ENCODE measurements at places on chromosomes 3 and 15.

- no peak for DNase-seq
Measured at GRCh38 chr3:37082317-37082716, 89.0 kb downstream of the MLH1 start.

DNA sequence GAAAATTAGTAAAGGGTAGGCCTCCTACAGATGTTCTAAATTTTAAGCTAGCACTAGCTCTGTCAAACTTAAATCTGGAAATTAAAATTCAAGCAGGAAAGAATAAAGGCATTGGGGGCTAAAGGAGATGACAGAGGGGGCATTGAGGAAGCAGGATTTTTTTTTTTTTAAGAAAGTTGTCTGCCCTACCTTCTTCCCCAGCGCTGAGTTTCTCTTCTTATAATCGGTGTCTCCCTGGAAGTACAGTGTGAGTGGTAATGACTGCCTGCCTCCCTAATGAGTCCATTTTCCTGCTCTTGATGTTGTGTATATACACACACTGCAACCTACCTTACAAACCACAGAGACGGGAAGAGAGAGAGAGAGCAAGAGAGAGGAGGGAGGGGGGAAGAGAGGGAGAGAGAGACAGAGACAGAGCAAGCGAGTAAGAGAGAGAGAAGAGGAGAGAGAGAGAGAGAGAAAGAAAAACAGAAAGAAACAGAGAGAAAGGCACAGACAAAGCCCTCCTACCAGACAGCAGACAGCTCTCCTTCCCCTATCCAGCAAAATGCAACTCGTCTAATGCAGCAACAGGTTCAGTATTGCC lies 47.0 kb downstream of the ZBTB20 start:
- peak; percentile 71 for DNase-seq

DNA sequence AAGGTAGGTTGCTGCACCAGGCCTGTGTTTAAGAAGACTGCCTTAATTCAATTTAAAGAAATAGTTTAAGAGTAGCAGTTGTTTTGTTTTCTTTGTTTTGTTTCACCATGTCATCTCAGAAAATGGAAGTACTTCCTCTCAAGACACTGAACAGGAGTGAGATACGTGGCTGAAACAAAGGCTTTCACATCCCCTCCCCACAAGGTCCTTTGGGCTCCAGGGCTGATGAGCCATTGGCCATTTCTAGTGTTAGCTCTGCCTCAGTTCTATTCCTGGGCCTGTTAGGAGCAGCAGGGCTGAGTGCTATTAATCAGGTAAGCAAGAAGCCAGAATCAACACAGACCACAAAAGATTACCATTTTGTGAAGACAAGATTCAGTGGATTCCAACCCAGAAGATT lies 132.8 kb downstream of the KCNAB1 start:
- DNase-seq: no peak

DNA sequence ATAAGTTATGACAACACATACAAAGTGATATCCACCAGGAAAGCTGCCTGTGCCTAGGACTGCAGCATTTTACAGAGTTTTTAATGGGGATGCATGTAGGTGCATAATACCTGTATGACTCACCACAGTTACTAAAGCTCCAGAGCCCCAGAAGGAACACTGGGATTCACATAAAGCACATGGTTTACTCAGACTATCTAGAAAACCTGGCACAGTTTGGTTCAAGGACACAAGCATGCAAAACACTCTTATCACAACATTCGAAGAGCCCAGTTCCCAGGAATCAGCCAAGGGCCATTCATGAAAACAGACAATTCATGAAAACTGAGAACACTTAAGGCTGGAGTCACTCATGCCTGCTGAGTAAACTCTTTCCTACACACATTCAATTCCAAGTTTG lies 261.0 kb downstream of the PYDC2 start:
- no peak for DNase-seq

DNA sequence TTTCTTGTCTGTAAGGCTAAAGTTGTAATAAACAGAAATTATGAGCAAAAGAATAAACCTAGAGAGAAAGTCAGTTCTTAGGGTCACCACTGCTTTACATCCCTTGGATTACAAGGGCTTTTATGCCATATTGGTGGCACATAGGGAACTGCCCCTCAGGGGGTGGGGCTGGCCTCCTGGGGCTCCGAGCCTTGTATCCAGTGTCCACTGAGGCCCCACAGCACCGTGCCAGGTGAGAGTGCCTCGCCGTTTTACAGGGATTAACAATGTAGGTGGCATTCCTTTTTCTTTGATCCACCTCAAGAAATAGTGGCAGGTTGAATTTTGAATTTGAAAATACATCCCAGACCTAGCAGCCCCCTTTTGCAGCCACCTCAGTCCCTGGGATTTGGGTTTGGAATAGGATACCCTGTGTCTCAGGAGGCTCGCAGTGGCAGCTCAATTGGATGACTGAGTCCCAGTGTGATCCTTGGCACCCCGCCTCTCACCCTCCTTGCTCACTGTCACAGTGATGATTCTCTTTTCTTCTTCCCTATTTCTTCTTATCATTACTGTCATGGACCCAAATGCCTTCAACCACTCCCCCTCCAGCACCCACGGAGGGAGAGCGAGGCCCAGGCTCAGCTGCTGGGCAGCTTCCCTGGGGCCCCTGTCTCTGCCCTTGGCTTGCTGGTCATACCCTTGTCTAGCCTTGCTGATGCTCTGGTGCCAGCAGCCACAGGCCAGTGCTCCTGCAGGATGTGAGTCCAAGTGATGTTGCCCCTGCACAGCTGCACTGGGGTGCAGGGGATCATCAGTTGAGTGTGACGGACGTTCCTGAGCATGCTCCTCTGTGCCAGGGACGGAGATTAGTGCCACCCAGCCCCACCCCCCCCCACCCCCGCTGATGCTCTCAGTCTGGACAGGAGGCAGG lies 137.9 kb downstream of the DNAJB8 start:
- DNase-seq: no peak

- no peak for DNase-seq
Measured at GRCh38 chr3:192880313-192880712, 37.3 kb downstream of the MB21D2 start.

DNA sequence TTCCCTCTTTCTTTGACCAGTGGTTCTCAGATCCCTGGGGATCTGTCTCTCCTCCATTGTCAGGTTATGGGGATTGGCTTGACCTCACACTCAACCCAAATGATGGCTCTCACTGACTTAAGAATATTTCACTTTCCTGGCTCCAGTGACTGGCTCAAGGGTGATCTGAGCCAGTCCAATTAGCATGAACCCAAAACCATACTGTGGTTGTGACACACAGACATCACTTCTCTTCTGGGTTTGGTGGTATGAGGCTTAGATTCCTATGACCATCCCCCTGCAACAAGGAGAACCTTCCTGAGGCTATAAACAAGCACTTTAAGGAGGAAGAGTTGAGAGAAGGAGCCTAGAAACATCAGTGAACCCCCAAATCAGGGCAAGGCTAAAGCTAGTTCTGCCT lies 85.8 kb downstream of the KCNAB1 start:
- DNase-seq: no peak

DNA sequence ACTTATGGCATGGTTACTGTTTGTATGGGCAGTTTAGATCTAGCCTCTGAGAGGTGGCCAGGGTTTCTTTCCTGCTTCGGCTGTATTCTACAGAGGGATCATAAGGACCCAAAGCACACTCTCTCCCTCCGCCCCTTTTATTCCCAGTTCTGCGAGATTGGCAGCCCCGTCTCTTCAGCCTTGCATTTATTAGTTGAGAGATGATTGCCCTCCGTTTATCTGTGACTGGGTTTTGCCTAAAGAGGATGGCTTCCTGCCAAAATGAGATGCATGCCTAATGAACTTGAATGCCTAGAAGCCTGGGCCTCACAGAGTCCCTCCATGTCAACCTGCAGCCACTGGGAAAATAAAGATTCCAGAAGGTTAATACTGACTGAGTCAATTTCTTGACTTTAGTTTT lies 97.1 kb upstream of the CHL1 start:
- no peak for DNase-seq

- DNase-seq: no peak
Measured at GRCh38 chr3:141499284-141499683, 12.5 kb downstream of the RASA2 start.

DNA sequence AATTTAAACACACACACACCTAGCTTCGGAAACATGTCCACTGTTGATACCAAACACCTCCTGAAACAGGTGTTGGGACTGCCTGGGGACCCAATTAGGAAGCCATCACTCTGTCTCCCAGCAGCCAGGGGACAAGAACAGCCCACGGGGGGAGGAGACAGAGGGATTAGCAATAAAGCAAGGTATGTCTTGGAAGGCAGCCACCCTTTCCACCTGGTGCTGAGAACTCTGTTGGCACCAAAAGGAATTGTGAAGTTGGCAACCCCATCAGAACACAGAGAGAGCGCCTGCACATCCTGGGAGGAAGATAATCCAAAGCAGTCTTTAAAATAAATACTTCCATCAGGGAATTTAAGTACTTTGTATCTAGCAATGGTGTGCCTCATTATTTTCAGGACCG lies 111.0 kb downstream of the ADAMTS17 start:
- no peak for DNase-seq

GRCh38 chr15:48636511-48636910 lies 9.0 kb downstream of the FBN1 start:
- DNase-seq: no peak

DNA sequence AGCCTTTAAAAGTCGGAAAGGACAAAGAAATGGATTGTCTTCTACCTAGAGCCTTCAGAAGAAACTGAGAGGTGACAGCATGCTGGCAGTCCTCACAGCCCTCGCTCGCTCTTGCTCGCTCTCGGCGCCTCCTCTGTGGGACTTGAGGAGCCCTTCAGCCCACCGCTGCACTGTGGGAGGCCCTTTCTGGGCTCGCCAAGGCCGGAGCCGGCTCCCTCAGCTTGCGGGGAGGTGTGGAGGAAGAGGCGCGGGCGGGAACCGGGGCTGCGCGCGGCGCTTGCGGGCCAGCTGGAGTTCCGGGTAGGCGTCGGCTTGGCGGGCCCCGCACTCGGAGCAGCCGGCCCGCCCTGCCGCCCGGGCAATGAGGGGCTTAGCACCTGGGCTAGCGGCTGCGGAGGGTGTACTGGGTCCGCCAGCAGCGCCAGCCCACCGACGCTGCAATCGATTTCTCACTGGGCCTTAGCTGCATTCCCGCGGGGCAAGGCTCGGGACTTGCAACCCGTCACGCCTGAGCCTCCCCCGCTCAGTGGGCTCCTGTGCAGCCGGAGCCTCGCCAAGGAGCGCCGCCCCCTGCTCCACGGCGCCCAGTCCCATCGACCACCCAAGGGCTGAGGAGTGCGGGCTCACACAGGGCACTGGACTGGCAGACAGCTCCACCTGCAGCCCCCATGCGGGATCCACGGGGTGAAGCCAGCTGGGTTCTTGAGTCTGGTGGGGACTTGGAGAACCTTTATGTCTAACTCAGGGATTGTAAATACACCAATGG lies 953.8 kb upstream of the GBE1 start:
- no peak for DNase-seq

DNA sequence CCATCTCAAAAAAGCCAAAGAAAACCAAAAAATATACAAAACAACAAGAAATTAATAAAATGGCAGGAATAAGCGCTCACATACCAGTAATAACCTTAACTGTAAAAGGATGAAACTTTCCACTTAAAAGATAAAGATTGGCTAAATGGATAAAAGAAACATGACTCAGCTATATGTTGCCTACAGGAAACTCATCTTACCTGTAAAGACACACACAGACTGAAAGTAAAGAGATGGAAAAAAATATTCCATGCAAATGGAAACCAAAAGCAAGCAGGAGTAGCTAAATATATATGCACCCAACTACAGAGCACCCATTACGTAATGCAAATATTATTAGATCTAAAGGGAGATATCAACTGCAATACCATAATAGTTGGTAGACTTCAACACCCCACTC lies 49.7 kb downstream of the ADAM10 start:
- DNase-seq: no peak

GRCh38 chr15:59295261-59296001 lies 77.2 kb downstream of the MYO1E start:
- no peak for DNase-seq

DNA sequence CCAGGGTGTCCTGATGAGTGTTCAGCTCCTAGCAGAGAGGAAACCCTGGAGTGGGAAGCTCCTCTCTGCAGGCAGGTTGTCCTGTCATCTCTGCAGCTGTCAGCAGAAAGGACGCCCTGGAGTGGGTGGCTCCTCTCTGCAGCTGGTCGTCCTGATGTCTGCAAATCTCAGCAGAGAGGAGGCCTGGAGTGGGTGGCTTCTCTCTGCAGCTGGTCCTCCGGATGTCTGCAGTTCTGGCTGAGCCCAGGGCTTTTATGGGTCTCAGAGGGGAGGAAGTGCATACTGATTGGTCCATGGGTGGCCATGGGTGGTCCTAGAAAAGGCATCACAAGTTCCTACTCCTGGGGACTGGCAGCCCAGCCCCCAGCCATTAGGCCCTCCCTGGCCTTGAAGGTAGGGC lies 102.6 kb upstream of the BNIP2 start:
- DNase-seq: no peak

DNA sequence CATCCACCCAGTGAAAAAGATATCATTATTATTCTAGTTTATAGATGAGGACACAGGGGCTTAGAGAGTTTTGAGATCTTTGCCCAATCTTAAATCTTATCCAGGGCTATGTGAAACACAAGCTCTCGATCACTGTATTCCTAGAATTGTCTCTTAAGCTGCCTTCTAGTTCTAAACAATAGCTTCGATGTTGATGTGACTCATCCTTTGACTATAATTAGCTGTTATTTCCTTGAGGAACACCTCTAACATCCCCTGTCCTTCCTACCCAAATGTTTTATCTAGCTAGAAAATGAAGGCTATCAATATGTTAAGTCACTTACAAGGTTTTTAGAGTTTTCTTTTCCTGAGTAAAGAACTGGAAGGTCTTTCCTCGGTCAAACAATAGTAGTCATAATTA lies 83.1 kb upstream of the STAC start:
- no peak for DNase-seq

GRCh38 chr3:10459954-10460754 lies 45.2 kb downstream of the ATP2B2 start:
- no peak for DNase-seq

GRCh38 chr15:35755237-35755802 lies 209.4 kb upstream of the DPH6 start:
- no peak for DNase-seq

- DNase-seq: no peak
Measured at GRCh38 chr3:25707268-25707926, 42.7 kb upstream of the TOP2B start.

- no peak for DNase-seq
Measured at GRCh38 chr3:13650210-13651056, 101.5 kb downstream of the FBLN2 start.

GRCh38 chr3:8962226-8962861 lies 928 bp downstream of the RAD18 start:
- no peak for DNase-seq

GRCh38 chr3:181613191-181613590 lies 98.5 kb upstream of the SOX2 start:
- DNase-seq: no peak

DNA sequence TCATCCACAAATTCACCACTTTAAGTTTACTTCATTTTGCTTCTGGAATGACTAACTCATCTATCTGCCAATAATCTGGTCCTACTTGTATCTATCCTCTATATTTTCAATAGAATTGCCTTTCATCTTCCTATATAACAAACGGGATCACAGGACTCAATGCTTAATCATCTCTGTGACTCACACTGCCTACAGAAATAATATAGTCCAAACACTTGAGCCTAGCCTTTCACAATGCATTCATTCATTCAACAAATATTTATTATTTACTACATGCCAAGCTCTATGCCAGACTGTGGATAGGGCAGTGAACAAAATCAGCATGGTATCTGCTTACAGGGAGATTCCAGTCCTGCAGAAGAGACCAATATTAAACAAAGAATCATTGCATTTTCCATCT lies 16.6 kb upstream of the AGTR1 start:
- no peak for DNase-seq

Data from DMS 273 treated with DMSO at 0.1 percent for 48 hours (cell line).